Fibroblast of villous mesenchyme (primary cell): ENCODE measurements at places on chromosomes 6 and 20. TPM values are rescaled to one million over a fixed set of nuclear protein-coding genes. Genes with fewer than 3 reads are reported as not detected.

GRCh38 chr6:116057766-116058165, 2.9 kb downstream of the FRK start:
- no peak for DNase-seq

- no peak for DNase-seq
Observed at GRCh38 chr6:116697480-116697879, 16.5 kb downstream of the KPNA5 start.

DNA sequence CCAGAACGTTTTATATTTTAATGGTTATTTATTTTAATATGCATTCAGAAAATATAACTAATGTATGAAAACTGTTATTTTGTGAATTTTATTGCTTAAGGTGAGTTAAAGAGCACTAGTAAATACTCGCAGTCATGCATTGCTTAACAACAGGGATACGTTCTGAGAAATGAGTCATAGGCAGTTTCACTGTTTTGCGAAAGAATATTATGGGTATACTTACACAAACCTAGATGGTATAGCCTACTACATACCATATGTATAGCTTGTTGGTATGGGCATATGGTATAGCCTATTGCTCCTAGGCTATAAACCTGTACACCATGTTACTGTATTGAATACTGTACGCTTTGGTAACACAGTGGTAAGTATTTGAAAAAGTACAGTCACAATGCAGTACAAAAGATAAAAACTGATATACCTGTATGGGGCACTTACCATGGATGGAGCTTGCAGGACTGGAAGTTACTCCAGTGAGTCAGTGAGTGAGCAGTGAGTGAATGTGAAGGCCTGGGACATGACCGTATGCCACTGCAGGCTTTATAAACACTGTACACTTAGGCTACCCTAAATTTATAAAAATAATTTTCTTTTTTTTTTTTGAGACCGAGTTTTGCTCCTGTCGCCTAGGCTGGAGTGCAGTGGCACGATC, 38.5 kb downstream of the ARFGEF2 start:
- DNase-seq = peak; percentile 71

DNA sequence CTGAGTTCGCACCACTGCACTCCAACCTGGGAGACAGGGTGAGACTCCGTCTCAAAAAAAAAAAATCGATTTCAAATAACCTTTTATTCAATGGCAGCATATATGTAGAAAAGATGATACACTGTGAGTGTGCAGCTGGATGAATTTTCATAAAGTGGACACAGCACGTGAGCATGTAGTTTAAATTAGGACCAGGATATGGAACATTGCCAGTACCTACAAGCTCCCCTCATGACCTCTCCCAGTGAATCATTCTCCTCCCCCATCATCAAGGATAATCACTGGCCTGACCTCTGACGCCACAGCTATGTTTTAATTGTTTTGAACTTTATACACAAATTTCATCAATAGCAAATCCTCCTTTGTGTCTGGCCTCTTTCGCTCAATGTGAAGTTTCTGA, 53.8 kb upstream of the HDAC2 start:
- DNase-seq = peak; percentile 24

GRCh38 chr20:59157961-59158541, 5.6 kb upstream of the ZNF831 start:
- no peak for DNase-seq

DNA sequence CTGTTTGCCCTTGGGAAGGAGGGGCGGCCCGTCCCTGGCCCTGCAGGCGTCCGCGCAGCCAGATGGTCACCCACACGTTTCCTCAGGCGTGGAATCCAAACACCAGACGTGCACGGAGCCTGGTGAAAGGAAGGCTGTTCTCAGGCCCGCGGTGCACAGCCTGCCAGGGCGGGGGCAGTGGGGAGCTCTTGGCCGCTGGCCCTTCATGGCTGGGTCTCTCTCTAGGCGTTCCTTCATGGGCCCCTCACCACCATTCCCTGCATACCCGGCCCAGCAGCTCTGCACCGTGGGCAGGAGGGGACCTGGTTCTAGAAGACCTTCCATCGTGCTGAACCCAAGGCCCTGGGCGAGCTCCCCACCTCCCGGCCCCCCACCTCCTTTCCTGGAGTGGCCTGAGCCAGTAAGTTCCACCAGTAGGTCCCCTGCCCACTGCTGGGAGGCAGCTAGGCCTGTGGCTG, 30.4 kb upstream of the SMOC2 start:
- DNase-seq = no peak

GRCh38 chr20:44582311-44583025, at the start of gene PKIG:
Gene PKIG (plus strand): TSS chr20:44582579. CDS start chr20:44614557, 31,978 bp downstream.
- peak; percentile 93 for DNase-seq

GRCh38 chr6:22550971-22551670, 18.2 kb upstream of the HDGFL1 start:
- DNase-seq = no peak

DNA sequence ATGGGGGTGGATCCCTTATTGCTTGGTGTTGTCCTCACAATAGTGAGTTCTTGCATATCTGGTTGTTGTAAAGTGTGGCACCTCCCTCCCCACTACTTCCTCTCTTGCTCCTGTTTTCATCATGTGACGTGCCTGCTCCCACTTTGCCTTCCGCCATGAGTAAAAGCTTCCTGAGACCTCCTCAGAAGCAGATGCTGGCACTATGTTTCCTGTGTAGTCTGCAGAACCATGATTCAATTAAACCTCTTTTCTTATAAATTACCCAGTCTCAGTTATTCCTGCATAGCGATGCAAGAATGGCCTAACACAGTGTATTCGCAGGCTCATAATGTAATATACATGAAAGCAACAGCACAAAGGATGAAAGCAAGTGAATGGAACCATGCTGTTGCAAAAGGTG, 28.4 kb upstream of the ANKRD60 start:
- no peak for DNase-seq

- peak; percentile 93 for DNase-seq
Observed at GRCh38 chr6:109793792-109794191, 102.7 kb downstream of the FIG4 start.

GRCh38 chr6:22706651-22707050, 137.3 kb downstream of the HDGFL1 start:
- no peak for DNase-seq

DNA sequence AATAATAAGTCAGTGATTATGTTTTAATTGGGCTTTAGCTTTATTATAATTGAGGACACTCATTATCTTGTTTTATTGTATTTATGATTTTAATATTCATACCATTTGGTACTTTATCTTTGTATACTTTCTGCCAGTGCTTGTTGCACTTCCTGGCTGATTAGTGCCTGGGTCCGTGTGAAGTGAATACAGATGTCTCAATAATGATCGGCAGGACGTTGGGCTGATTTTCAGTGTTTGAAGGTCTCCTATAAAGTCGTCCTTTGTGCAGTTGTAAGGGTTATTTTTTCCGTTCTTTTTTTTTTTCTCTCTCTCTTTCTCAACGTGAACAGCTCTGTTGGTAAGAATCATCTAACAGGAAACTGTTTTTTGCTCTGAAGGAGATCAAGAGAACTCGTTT, 450.0 kb upstream of the POU3F2 start:
- no peak for DNase-seq

- DNase-seq = no peak
Observed at GRCh38 chr20:8388707-8389106, 256.6 kb downstream of the PLCB1 start.

GRCh38 chr20:52275181-52275691, 83.7 kb upstream of the ZFP64 start:
- peak; percentile 76 for DNase-seq

DNA sequence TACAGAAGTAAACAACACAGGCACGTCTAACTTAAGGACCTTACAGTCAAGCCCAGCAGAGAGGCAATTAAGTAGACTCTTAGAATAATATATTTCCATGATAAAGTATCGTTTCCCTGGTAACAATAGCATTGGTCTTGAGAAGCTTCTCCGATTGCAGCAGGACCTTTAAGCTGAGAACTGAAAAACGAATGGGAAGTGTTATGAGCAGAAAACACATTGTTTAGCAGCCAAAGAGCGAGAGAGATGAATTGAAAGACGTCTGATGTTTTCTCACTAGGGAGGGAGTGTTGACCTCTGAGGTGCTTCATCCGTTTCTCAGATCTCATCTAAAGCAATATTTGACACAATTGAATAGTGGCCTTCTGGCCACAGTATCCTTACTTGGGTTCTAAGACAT, 855 bp downstream of the BYSL start:
- DNase-seq = peak; percentile 12

- no peak for DNase-seq
Observed at GRCh38 chr20:6784767-6785166, 17.3 kb downstream of the BMP2 start.

GRCh38 chr6:88165844-88166492, at the start of gene CNR1:
Gene CNR1 (minus strand): TSS chr6:88166347. CDS start chr6:88145274, 21,073 bp downstream.
- peak; percentile 16 for DNase-seq

DNA sequence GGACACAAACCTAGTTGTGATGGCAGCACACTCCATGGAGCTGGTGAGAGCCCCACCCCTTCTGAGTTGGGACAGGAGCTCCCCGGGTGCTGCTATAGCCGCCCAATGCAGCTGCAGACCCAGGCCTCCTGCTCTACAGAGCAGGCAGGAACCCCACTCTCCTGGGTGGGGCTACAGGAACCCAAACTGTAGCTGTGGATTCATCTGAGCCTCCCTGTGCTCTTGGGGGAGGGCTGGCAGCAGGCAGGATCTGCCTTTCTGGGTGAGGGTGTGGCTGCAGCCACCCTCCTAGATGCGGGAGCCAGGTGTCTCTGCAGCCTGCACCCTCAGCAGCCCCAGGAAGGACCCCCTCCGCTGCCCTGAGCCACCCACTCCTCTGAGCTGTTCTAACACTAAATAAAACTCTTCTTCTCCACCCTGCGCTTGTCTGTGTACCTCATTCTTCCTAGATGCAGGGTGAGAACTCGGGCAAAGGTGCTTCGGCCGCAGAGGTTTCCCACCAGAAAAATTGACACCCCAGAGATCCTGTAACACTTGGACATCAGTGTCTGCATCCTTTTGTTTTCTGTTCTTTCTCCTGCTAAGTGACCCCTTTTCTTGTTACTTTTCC, 55.2 kb upstream of the KIF13A start:
- no peak for DNase-seq

DNA sequence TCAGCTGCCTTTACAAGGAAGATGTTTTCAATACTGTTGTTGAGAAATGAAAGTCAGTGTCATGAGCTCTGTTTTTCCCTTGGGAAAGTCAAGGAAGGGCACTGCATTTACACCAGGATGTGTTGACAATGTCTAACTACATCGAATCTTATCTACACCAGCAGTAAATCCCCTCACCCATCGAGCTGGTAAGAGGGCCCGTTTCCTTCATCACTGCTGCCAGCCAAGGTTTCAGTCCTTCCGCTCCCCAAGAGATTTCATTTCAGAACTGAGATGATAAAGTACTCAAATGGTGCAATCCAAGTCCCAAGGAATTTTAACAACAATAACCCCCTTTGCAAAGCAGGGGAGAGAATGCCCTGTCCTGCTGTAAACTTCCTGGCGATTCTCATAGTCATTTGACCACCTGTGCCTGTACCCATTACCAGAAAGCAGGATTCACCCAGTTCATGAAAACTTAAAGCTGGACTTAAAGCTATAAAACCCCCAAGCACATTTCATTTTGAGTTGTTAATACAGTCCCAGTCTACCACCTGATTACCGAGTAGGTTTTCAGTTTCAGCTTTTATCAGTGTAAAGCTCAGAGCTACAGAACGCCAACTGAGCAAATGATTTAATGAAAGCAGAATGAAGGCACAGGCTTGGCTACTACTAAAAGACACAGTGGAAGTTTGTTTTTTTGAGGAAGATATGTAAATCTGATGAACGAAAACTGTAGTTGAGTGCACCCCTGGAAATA, 122.5 kb upstream of the TAB2 start:
- DNase-seq = no peak

DNA sequence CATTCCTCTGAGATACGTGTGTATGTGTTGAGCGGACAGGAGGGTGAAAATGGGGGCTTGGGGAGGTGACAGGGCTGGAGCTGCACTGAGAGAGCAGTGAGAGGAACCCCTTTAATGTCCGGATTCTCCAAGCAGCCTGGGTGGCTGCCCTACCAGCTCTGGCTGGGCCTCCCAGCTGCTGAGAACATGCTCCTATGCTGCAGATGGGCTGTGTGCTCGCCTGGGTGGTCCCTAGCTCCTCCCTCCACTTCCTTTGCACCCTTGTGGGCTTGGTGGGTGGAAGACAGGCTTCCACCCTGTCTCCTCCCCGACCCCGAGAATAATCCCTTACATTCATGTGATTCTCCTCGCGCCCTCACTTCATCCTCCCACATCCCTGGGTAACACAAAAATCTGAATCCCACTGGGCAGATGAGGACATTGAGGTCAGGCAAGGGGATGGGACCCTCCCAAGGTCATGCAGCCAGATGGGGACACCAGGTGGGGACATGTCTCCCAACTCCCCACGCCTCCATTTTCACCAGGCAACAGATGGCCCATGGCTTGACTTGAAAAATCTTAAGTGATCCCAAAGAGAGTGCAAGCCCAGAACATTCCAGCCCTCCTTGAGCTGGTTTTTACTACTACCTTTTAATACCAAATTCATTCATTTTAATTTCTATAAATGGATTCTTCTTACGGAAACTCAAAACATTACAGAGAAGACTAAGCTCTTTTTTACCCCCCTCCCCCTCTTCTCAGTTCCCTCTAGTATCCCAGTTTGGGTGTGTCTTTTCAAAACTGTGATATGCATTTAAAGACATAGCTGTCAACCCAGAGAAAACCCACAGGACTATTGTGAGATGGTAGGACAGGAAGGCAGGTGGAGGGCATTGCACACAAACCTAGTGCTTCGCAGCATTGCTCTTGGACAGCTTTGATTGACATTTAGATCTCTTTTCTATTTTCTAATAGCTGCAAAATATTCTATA, 5.0 kb upstream of the PDRG1 start:
- DNase-seq = no peak

GRCh38 chr20:62678553-62678952, 30.1 kb upstream of the NTSR1 start:
- no peak for DNase-seq

FANCE gene
- 4.5 and 6.5 TPM in 2 replicates for total RNA-seq

TMEM217 gene
- 2.9 and 3.5 TPM in 2 replicates for total RNA-seq

SNAP25 gene
- total RNA-seq = 2.9 and 8.6 TPM in 2 replicates

KHDRBS2 gene
- not detected in 2 replicates for total RNA-seq

OPRL1 gene
- 1.6 and 1.7 TPM in 2 replicates for total RNA-seq

TP53TG5 gene
- not detected in 2 replicates for total RNA-seq

ADGRB3 gene
- under 0.01 and 0.32 TPM in 2 replicates for total RNA-seq
